ENCODE measurements at places on chromosomes 7 and 10. TPM values are rescaled to one million over a fixed set of nuclear protein-coding genes. Genes with fewer than 3 reads are reported as not detected.

GRCh38 chr7:92973974-92974373 lies 137.6 kb upstream of the CDK6 start:
- no peak for DNase-seq

DNA sequence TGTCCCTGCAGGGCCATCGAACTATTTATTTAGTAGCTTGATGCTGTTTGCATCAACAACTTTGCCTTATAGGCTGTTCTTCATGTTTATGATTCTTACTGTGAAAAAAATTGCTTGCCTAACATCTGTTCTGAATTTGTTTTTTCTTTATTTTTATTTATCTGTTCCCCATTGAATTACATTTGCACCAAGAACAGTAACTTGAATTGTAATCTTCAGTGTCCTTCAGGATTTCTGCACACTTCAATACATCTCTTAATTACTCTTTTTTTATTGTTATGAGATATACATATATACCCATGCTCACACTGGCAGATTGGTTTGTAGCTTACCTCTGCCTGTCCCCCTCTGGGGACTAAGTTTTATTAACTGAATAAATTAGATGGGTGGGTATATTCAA lies 64.4 kb downstream of the TBXAS1 start:
- DNase-seq = no peak

Gene LDB3
- under 0.01 TPM for total RNA-seq

- no peak for DNase-seq
Measured at GRCh38 chr7:81527651-81528050, 242.2 kb downstream of the HGF start.

- no peak for DNase-seq
Measured at GRCh38 chr10:35398908-35399307, 62.6 kb downstream of the CCNY start.

DNA sequence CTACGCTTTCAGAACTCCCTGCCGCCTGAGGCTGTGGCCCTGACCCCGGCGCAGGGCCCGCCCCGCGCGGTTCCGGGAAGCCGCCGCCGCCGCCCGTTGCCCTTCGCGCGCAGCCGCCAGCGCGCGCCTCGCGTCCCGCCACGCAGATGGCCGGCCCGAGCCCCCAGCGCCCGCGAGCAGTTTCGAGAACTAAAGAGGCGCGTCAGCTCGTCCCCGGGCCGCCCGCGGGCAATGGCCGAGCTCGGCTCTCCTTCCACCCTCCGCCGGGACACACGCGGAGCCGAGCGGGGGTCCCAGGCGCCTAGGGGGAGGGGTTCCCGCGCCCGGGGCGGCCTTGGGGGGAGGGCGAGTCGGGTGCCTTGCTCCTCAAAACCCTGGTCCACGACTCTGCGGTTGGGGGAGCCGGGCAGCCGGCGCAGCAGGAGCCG lies 1.8 kb downstream of the HNRNPF start:
- DNase-seq = peak; percentile 65

Gene BAG3
- 0.82 TPM for total RNA-seq

Gene ADGRA1
- total RNA-seq = 2.4 TPM

- DNase-seq = no peak
Measured at GRCh38 chr7:107785926-107786325, 17.1 kb downstream of the SLC26A3 start.

- DNase-seq = no peak
Measured at GRCh38 chr7:93558705-93559614, 15.6 kb downstream of the CALCR start.

DNA sequence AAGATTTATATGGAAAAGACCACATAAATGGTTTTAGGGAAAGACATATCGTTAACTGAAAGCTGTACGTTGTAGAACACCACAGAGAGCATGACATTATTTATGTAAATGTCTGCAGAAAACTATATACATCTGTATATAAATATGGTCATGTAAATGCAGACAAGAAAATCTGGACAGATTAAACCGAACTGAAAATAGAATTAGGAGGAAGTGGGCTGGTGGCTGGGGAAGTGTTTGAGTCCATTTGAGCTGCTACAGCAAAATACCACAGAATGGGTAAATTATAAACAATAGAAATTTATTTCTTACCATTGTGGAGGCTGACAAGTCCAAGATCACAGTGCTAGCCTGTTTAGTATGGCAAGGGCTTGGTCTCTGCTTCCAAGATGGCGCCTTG lies 56.3 kb upstream of the USP6NL start:
- DNase-seq = no peak

Gene TCAF2
- total RNA-seq = under 0.01 TPM

- no peak for DNase-seq
Measured at GRCh38 chr7:153087498-153087897, 327.9 kb downstream of the ACTR3B start.

GRCh38 chr10:103284170-103284569 lies 7.2 kb downstream of the INA start:
- no peak for DNase-seq

GRCh38 chr10:50322077-50322476 lies 70.8 kb upstream of the ASAH2 start:
- no peak for DNase-seq

Gene ASB13
- 18.8 TPM for total RNA-seq

Gene TAF3
- 2.4 TPM for total RNA-seq

- no peak for DNase-seq
Measured at GRCh38 chr10:74167443-74167842, 16.4 kb downstream of the ADK start.

Gene ASZ1
- not detected for total RNA-seq

- DNase-seq = no peak
Measured at GRCh38 chr7:44061645-44062179, 3.7 kb downstream of the PGAM2 start.

All from frontal cortex (tissue), 4 donors.